Peyer's patch (tissue), 4 donors: ENCODE measurements at places on chromosomes 2 and 18.

DNA sequence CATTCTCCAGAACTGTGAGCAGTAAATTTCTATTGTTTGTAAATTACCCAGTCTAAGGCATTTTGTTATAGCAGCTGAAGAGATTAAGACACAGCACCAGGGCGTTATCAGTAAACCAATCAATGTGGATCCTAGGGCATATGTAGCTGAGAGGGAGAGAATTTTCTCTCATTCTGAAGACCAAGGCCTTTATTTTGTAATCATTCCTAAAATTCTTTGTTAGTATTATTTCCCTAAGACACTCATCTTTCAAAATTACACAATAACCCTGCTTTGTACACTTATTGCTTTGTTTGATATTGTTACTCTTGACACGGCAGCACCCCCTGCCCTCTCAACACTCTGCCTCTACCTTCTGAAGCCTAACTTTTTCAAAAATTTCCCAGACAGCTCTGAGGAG lies 419.1 kb downstream of the SLC4A3 start:
- DNase-seq, result no peak

- DNase-seq, result no peak
These were observed 54.5 kb downstream of the EVA1A start for GRCh38 chr2:75506101-75506697.

GRCh38 chr2:131535526-131535925 lies 7.8 kb downstream of the CCDC74A start:
- DNase-seq, result no peak

DNA sequence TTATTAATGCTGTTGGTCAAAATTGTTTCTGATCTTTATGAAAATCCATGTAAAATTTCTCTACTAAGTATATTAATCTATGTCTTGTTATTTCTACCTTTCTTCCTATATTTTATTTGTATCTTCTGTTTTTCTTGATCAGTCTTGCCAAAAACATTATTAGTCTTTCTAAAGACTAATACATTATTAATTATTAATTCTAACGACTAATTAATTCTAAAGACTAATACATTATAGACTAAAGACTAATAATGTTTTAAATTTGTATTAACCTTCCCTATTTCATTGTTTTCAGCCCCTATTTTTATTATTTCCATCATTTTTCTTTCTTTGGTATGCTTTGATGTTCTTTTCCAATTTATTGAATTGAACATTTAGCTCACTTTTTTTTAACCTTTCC lies 27.7 kb downstream of the NEURL3 start:
- no peak for DNase-seq

GRCh38 chr2:177026956-177027355 lies 185.6 kb upstream of the HNRNPA3 start:
- no peak for DNase-seq

DNA sequence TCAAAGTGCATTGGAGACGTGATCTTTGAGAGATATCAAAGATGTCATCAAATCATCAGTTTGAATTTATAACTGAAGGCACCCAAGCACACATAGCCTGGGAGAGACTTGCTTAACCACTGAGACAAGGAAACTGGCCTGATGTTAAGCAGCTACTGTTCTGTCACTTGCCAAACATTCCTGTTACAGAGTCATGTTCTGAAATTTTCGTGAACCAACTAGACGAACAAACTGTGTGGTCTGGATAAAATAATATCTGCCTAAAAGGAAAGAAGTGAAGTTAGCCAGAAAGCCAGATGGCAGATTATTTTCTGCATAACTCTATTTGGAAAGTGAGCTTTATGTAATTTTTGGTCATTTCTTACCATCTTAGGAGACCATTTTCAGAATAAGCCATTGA lies 51.4 kb downstream of the SPATS2L start:
- DNase-seq, result no peak
